ENCODE measurements at places on chromosomes 12 and 14.

- no peak for DNase-seq
Observed at GRCh38 chr12:15131431-15131830, 89.8 kb downstream of the RERG start.

DNA sequence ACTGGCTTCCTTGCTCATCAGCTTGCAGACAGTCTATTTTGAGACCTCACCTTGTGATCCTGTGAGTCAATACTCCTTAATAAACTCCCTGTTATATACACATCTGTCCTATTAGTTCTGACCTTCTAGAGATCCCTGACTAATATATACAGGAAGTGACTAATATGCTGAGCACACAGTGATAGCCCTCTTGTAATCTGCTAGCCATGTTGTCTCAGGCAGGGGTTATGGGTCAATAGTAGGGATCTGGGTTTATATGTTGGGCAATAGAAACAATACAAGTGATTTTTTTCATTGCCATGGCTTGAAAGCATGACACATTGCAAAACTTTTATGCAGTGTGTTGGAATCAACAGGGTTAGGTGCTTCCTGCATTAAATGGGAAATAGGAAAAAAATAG is 562.2 kb downstream of the GALC start:
- DNase-seq = no peak

- DNase-seq = no peak
Observed at GRCh38 chr12:15697201-15697600, 92.0 kb downstream of the EPS8 start.

- DNase-seq = no peak
Observed at GRCh38 chr14:91164676-91165075, 50.8 kb downstream of the DGLUCY start.

- peak; percentile 6 for DNase-seq
Observed at GRCh38 chr12:112848972-112849371, 57.4 kb downstream of the RPH3A start.
